ENCODE measurements at places on chromosomes 7 and 10.

GRCh38 chr10:3045471-3046209 lies 21.7 kb upstream of the PFKP start:
- DNase-seq: peak; percentile 70

GRCh38 chr10:120657371-120657770 lies 193.8 kb upstream of the WDR11 start:
- no peak for DNase-seq

DNA sequence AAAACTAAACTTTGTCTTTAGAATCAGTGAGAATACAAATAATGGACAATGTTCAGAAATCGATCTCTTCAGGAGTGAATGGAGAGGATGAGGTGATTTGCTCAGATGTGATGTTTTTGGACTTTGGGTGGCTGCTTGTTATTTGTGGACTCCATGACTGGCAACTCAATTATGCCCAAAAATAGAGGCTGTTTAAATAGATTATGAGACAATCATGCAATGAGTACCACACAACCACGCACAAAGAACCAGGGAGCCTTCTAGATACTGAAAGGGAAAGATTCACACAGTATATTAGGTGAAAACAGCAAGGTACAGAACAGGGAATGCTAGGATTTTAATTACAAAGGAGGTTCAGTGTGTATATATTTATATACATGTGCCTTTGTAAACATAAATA lies 141.3 kb upstream of the ANK3 start:
- DNase-seq: no peak

DNA sequence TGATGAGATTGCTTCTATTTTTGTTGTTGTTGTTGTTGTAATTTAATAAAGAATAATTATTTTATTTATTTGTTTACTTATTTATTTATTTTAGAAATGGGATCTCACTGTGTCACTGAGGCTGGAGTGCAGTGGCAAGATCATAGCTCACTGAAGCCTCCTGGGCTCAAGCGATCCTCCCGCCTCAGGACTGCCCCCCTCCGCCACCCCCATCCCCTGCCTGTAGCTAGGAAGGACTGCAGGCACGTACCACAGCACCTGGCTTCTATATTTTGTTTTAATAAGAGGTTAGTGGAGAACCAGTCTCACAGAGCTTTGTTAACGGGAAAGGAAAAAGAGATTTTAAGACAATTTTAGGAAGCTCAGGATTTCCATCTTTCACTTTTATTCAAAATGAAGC lies 19.5 kb upstream of the SMC3 start:
- DNase-seq: no peak

DNA sequence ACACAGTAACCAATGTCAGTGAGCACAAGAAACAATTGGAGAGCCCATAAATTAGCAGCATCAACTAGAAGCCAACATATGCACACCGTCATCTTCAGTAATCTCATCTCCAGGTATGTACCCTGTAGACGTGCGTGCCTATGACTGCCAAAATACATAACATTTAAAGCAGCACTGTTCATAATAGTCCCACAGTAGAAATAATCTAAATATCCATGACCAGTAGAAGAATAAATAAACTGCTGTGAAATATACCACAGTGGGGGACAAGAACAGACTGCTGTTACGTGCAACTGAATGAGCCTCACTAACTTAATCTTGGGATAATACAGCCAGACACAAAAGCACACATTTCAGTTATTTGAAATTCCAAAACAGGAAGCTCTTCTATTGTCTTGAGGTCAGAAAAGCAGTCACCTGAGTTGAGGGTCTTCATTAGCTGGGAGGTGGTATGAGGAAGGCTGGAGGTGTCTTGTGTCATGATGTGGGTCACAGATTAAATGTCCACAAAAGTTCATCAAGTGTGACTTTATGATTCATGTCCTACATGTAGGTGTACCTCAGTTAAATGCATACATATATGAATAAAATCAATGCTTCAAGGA lies 454.2 kb upstream of the AKR1E2 start:
- no peak for DNase-seq
